ENCODE measurements at places on chromosomes 7 and 10. TPM values are rescaled to one million over a fixed set of nuclear protein-coding genes. Genes with fewer than 3 reads are reported as not detected.

DNA sequence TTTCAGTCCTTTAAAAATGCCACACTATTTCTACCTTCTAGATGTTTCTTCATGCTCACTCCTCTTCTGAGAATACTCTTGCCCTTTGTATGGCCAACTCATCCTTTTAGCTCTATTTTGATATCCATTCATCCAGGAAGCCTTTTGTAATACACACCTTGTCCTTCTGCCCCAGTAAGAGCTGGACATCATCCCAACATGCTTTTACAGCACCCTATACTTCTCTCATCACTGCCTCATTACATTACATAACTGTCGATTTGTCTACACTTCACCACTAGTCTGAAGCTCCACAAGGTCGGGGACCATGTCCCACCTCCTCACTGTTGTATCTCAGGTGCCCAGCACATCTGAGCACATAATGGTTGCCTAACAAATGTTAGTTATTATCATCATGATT is 29.2 kb downstream of the PRR15 start:
- DNase-seq: no peak

The LRRD1 gene
- 0.54 TPM for total RNA-seq

- no peak for DNase-seq
These were observed 37.2 kb upstream of the SLC35G1 start for GRCh38 chr10:93856349-93857145.

GRCh38 chr10:89830624-89831023 is 129.2 kb downstream of the KIF20B start:
- DNase-seq: no peak

The PLAC9 gene
- total RNA-seq: 4.1 TPM

The APBB1IP gene
- 14.6 TPM for total RNA-seq

DNA sequence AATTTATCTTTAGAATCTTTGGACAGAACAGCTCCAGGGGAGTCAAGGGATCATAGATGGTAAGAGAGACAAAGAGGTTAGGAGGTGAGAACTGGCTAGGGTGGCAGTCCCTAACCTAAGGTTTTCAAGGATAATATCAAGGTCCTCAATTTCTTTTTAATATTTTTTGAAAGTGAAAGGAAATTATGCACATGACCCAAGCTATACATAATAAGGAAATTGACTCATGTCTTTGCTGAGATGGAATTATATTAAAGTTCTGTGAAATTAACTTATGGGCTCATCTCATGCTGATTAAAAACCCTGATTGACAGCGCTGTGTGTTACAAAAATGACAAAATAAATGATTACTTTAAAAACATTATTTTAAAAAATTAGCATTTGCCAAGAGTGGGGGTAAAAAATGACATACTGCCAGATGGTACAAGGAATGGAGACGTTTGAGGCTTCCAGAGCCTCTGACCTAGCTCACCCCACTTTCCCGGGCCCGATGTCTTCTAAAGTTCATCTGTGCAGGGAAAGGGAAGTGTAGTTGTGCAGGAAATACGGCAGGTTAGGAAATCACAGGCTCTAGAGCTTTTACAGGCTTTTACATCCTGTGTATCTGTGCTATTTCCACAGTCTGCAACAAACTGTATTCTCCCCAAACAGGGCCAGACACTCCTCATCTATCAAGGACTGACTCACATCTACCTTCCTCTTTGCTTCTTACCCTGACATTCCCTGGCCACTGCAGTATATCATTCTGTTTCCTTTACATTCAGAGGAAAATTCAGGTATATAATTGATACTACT is 185.6 kb upstream of the PRSS58 start:
- no peak for DNase-seq

DNA sequence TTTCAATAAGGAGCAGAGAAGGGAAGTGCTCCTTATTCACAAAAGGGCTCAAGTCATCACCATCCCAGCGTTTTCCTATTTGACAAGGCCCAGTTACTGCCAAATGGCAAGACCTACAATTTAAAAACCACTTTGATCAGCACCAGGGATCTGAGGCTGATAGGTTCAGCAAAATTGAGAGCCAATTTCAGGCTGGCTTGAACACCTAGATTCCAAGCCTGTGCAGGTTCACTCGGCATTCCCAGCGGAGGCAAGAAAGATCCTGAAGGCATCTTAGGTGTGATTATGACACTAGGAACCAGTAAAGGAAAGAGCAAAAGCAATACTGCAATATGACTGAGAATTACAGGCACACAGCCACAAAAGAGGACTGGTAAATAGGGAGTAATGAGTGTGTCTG is 441.4 kb downstream of the CALN1 start:
- DNase-seq: no peak

- no peak for DNase-seq
These were observed 169.6 kb downstream of the CCSER2 start for GRCh38 chr10:84497978-84498377.

DNA sequence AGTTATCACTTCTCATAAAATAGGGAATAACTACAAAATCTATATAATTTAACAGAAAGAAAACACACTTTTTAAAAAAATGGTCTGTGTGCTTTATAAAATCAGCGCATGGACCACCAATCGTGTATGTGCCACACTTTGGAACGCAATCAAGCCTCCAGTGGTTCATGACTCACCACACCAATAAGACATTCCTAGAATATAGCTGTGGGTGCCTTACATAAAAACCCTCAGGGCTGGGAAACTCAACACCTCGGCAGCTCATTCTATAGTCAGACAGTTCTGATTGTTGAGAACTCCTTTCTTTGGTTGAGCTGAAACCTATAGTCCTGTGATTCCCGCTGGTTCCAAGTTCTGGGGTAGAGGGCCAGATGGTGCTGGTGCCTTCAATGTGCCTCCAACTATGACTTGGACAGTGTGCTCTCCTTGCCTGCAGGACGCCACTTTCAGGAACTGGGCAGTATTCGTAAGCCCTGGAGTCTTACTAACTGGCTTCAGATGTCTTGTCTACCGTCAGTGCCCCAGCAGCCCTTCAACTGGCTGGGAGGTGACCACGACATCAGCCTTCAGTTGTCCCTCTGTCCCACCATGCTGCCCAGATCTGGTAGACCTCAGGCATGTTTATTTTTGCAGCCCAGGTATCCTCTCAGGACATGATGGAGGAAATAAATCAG is 135.7 kb upstream of the GDF10 start:
- DNase-seq: no peak

The ICA1 gene
- 102 TPM for total RNA-seq

DNA sequence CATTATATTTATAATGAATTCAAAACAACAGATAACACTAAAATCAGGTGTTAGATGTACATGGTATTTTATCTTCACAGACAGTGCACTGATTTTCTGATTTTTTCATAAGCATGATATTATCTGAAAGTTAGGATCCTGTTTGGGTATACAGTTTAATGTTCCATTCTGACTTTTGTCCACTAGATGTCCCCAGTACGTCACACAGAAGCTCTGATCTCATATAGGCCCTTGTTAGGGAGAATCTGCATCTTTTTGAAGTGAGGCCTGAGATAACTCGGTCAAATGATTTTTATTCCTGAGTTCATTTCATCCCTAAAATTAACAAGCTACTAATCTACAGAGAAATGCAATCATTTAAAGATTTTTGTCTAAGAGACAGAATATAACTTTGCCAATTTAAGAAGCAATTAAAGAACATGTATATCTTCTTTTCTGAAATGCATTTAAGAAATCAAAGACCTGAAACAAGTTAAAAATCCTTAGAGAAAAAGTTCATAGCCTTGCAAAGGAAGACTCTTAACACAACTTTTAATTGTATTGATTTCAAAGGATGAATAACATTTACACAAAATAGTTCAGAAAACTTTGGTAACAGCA is 72.0 kb upstream of the TES start:
- no peak for DNase-seq

- no peak for DNase-seq
These were observed 46.2 kb upstream of the C10orf67 start for GRCh38 chr10:23390809-23391208.
